ENCODE measurements at places on chromosomes 6 and 20. TPM values are rescaled to one million over a fixed set of nuclear protein-coding genes. Genes with fewer than 3 reads are reported as not detected.

The PAK5 gene
- not detected for total RNA-seq

The PDYN gene
- total RNA-seq, result not detected

The SMIM26 gene
- total RNA-seq, result 117 TPM

The BEND6 gene
- 1.2 TPM for total RNA-seq

The ZBTB24 gene
- total RNA-seq, result 5.7 TPM

The WFDC12 gene
- total RNA-seq, result not detected

The ELOVL4 gene
- total RNA-seq, result 1.6 TPM

The BPIFB1 gene
- not detected for total RNA-seq

The PDE10A gene
- 27.4 TPM for total RNA-seq

The HLA-DMB gene
- total RNA-seq, result 1.4 TPM

The PPP1R3G gene
- total RNA-seq, result 2.0 TPM

The TUBB2B gene
- 16.9 TPM for total RNA-seq

The FAM83B gene
- total RNA-seq, result 0.03 TPM

The JAG1 gene
- 49.0 TPM for total RNA-seq

The NR2E1 gene
- total RNA-seq, result 0.07 TPM

The HLA-A gene
- total RNA-seq, result 142 TPM
